ENCODE measurements at places on chromosomes 12 and 14.

- DNase-seq: no peak
These were observed 218.1 kb downstream of the MON2 start for GRCh38 chr12:62684570-62685295.

DNA sequence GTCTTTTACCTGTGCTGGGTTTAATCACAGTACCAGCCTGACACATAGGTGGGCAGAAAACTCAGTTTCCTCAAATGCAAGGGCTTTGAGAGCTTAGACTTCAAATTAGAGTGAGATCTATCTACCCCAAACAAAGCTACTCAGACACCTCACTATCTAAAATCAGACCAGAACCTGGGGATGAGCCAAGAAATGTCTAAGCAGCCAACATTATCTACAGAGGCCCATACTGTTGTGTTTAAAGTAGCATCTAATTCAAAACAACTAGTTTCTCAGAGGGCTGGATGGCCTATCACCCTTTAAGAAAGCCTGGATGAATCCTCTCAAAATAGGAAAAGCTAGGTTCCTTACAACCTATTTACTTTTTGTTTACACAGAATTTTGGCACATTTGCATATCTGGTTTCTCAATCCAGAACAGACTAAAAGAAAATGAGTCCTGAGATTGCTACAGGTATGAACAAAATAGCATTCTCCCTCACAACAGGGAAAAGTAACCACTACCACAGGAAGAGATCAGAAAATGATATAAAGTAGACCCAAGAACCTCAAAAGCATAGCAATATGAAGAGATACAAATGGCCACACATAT, 142.4 kb downstream of the ZFP36L1 start:
- no peak for DNase-seq

DNA sequence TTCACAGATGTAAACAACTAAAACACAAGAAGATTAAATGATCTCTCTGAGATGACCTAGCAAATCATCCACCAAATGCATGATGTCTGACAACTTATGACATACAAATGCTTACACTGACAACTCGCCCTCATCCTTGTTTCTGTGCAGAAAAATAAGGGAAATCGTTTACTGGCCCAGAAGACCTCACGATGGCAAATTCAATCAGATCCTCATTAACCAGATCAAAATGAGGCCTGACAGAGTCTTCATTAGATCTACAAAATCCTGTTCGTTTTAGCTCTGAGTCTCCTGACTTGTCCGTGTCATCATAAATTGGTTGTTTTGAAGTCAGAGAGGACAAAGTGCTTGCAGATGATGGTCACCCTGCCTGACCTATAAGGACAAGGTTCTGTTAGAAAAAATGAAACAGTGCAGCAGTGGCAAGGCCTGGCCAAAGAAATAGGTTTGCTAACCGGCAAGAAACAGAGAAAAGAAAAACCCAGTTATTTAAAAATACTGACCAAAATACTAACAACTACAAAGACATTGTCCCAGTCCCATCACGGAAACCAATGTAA, 109.5 kb downstream of the BTG1 start:
- DNase-seq: no peak

- DNase-seq: no peak
These were observed 1.9 kb upstream of the FKBP4 start for GRCh38 chr12:2792671-2793500.

- DNase-seq: no peak
These were observed 93.4 kb downstream of the SLC41A2 start for GRCh38 chr12:104864668-104865067.

DNA sequence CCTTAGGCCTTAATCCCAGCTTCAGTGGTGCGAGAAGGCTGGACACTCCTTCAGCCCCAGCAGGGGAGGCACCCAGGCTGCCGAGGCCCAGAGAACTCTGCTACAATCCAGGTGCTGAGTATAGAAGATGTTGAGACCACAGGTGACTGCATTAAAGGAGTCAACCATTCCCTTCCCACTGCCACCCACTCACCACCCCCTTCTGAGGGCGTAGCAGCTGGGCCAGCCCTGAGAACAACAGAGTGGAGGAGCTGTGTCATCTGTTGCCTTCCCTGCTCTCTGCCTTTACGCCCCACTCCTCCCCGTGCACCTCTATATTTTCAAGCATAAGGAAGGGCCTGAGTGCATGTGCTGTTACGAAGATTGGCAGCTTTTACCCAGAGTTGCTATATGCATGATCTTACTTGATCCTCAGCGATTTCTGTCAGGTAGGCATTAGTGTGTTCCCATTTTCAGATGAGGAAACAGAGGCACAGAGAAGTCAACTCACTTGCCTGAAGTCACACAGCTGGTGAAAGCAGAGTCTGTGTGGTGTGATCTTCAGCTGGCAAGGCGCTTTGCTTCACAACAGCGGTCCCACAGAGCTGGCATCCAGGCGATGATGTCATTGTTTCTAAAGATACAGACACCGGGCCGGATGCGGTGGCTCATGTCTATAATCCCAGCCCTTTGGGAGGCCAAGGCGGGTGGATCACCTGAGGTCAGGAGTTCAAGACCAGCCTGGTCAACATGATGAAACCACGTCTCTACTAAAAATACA, 46.7 kb downstream of the RIN3 start:
- DNase-seq: no peak

DNA sequence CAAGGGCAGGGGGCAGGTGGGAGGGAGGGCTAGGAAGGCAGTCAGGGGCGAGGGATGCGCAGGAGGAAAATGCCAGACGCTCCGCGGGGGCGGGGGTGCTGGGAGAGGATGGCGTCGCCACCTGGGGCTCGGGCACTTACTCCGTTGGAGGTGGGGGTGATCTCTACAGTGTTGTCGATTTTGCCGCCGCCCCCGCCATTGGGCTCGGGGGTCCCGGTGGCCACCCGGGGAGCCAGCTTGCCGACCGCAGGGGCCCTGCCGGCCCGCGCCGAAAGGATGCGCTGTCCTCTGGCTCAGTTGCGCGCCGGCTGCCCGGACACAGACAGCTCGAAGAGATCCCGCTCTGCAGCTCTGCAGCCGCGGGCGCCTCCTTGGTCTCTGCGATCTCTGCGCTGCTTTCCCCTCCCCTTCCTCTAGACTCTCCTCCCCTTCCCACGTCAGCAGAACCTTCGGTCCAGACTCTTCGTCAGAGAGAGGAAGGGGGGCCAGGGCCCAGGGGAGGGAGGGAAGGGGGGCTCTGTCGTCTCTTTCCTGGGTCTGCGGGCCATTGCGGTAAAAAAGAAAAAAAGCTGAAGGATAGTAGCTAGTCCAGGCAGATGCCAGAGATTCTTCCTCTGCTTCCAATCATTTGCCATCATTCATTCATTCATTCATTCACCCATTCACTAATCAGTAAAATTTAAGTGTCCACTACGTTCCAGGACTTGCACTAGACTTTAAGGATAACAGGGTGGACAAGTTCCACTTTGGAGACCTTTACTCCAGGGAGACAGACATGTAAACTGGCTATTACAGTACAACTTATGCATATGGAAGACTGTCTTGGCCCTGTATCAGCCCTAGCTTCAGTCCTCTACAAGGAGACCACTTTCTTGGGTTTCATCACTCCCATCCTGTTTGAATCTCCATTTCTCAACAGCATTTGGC, at the start of gene SLC22A17:
SLC22A17 (minus strand) TSS at position 382 of the 927 bp plus-strand sequence.
- DNase-seq: no peak

- DNase-seq: no peak
These were observed 50.3 kb downstream of the BCL2L14 start for GRCh38 chr12:12121061-12121460.

DNA sequence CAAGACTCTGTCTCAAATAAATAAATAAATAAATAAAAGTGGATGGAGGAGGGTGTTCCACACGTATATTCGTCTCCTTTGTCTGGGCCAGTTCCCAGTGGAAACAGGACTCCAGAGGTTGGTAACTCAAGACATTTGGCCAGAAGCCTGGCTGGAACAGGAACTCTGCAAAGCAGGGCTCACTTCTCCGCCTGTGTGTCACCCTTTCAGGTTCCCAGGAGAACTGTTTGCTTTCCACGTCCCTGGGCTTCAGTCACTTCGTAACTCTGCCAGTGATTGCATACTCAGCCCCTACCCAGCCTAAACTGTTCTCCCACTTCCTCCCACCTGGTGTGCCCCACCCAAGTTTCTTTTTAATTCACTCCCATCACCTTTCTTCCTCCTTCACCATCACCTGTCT, 7.0 kb upstream of the UBE2N start:
- no peak for DNase-seq

DNA sequence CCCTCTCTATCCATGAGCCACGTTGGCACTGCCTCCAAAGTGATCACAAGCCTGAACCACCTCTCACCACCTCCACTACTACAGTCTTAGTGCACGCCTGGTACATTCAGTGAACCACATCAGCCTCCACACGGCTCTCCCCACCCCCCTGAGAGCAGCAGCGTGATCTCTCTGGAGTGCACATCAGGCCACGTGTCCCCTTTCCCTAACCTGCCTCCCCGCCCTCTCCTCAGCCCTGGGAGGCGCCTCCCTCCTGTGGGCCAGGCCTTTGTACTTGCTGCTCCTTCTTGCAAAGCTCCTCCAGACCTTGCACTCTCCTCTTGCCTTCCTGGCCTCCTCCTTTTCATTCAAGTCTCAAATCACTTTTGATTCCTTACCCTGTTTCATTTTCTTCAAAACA, 49.8 kb downstream of the SLC6A12 start:
- no peak for DNase-seq
